ENCODE measurements at places on chromosomes 4 and X.

GRCh38 chr4:7815562-7815961 lies 124.1 kb downstream of the AFAP1 start:
- no peak for DNase-seq

- no peak for DNase-seq
Measured at GRCh38 chr4:186798951-186799659, 75.4 kb upstream of the FAT1 start.

- no peak for DNase-seq
Measured at GRCh38 chr4:105631818-105632400, 76.6 kb downstream of the INTS12 start.

DNA sequence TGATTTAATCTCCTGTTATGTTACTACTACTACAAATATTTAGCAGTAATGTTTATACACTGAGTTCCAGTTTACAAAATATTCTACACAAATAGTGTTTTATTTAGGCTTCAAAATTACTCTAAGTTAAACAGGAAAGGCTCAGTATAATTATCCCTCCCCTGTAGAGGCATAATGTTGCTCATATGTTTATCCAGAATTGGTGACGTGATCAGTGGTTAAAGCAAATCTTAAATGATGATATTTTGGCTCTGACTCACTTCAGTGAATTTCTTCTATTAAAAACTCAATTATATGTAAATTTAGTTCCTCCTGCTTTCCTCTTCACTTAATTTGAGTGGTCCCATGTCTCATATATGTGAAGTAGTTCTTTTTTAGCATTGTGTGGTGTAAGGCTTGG lies 438.5 kb downstream of the ADGRL3 start:
- DNase-seq, result no peak

Data from suppressor macrophage treated with lipopolysaccharide for 4 hours (primary cell).